Stimulated activated CD8-positive, alpha-beta memory T cell treated with anti-CD3 and anti-CD28 coated beads, Interleukin-7, amount 100 ng/mL, for 24 hours (primary cell): ENCODE measurements at places on chromosomes 1 and 21.
A peak's percentile ranks its signal among the peaks of the same experiment; 100 is the strongest.

- no peak for DNase-seq
These were observed 15.3 kb downstream of the CD2 start for GRCh38 chr1:116769561-116769977.

DNA sequence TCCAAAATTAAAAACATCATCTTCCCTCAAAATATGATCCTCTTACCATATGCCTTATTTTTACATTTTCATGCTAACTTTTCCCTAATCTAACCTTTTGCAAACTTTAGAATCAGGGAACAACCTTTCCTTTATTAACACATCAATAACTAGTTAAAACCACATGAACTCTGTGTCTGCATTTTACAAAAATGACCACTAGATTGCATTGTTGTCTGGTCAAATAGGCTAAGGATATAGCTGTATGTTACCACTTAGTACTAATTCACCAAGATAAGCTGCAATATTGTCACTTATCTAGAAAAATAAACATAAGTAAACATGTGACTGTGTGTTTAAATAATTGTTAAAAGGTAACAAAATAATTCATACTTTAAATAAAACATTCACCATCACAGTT lies 82.3 kb downstream of the DENND1B start:
- DNase-seq = no peak

DNA sequence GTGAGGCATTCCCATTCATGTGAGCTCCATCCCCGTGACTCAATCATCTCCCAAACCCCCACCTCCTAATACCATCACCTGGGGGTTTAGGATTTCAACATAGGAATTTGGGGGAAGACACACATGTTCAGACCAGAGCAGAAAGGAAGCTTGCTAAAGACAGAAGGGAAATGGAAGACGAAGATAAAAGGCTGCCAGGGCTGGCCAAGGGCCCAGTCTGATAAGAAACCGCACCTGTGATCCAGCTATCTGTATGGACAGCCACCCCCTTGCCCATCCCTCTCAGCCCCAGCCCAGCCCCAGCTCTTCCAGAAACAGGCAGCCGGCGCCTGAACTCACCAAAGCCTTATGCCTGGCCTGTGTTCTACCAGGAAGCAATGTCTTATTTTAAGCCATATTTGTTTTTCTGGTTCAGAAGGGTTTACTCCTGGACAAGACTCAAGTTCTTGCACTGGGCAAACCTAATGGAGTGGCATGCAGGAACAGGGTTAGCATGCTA lies 198.4 kb upstream of the VAMP3 start:
- no peak for DNase-seq

DNA sequence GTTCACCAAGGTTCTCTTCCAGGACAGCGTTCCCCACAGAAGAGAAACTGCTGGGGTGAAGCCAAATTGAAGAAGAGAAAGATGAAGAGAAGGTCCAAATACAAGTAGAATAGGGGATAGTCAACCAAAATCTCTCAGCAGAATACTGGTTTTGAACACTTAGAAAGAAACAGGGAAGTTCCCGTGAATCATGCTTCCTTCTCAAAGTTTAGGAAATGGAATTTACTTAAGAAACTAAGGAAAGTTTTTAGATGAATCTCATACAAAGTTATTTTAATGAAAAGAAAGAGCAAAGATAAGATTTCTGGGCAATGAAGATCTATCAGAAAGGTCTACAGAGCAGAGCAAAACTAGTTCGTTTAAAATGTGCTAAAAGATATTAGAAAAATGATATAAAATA lies 43.3 kb downstream of the EXO1 start:
- DNase-seq = no peak

- DNase-seq = no peak
These were observed 88.2 kb upstream of the AKT3 start for GRCh38 chr1:243938208-243938607.

DNA sequence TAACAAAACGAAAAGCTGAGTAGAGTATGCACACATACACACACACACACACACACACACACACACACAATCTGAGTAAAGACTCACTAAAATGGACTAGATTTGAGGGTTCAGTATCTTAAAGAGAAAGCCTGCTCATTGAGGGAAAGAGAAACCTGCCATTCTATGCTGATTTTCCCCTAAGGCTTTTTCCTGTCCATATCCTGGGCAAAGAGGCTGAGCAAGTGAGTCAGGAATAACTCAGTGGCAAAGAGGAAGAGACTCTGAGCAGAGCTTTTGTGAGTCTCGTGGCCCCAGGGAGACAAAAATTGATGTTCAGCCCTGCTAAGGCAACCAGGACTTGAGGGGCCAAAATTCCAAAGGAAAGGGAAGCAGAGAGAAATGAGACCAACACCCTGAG lies 37.3 kb upstream of the RUNX1 start:
- no peak for DNase-seq

- no peak for DNase-seq
These were observed 3.7 kb downstream of the OPRD1 start for GRCh38 chr1:28815533-28816185.

GRCh38 chr21:34661848-34662247 lies 6.9 kb upstream of the CLIC6 start:
- DNase-seq = no peak

- DNase-seq = no peak
These were observed 5.0 kb downstream of the UQCRHL start for GRCh38 chr1:15802234-15802965.

- DNase-seq = no peak
These were observed 2.7 kb upstream of the SDHB start for GRCh38 chr1:17056551-17056950.

- no peak for DNase-seq
These were observed 32.4 kb downstream of the KIF1B start for GRCh38 chr1:10242811-10243210.

DNA sequence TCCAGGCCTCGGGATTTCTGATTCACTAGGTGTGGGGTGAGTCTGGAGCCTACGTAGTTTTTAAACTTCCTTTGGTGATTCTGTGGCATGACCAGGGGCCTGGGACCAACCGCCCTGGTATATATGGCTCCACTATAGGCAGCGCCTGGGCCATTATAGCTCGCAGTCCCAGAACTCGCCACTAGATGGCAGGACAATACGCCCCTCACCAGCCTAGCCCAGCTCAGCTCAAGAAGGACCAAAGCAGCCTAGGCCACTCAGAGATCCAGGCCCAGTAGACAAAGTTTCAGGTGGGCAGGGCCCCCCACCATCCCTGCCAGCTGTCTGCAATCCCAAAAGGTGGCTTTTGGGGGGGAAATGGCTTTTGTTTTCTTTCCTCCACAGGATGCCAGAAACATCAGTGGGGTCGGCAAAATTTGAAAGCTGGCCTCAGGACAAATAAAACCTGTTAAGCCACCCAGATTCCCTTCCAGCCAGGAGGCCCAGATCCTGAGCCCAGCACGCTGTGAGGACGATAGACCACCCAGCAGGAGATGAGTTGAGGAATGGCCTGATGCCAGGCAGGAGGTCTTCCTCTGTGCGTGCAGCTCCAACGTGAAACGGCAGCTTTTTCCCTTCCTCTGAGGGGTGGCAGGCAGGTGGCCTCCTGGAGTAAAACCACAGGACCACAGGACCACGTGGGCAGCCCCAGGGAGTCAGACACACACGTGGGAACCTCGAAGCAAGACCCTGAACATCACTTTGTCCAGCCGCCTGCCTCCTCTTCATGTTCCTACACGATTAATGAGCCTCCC lies 24.8 kb upstream of the TMEM51 start:
- peak; percentile 61 for DNase-seq

GRCh38 chr1:191065771-191066170 lies 588.1 kb upstream of the BRINP3 start:
- DNase-seq = no peak
